ENCODE measurements at places on chromosomes 7 and 10. TPM values are rescaled to one million over a fixed set of nuclear protein-coding genes. Genes with fewer than 3 reads are reported as not detected.

Gene SPDYE18
- not detected for total RNA-seq

Gene NPC1L1
- 0.06 TPM for total RNA-seq

Gene FAM24A
- total RNA-seq: not detected

Gene HOGA1
- total RNA-seq: 1.7 TPM

Gene PSMC2
- total RNA-seq: 175 TPM

Gene CALHM1
- not detected for total RNA-seq

Gene ICA1
- 1.0 TPM for total RNA-seq

Gene TRPV5
- total RNA-seq: not detected

Gene TRIM74
- not detected for total RNA-seq

Gene FGL2
- not detected for total RNA-seq

Gene CYP17A1
- total RNA-seq: not detected

Gene SORCS3
- not detected for total RNA-seq

Gene CALHM3
- 0.31 TPM for total RNA-seq

Gene GRID1
- 0.41 TPM for total RNA-seq

Gene MOGAT3
- not detected for total RNA-seq

Gene KMT2C
- total RNA-seq: 8.2 TPM

Gene CXCL12
- not detected for total RNA-seq

Gene NPTX2
- 0.17 TPM for total RNA-seq

Gene ACSM6
- not detected for total RNA-seq

Gene NANOS1
- 2.8 TPM for total RNA-seq

Gene CHST15
- total RNA-seq: 9.4 TPM

Gene ZNF467
- 1.4 TPM for total RNA-seq

Gene DNAH11
- total RNA-seq: 0.21 TPM

Gene XPNPEP1
- 34.5 TPM for total RNA-seq

Gene CPA2
- total RNA-seq: not detected

Gene SPDYE5
- not detected for total RNA-seq

Gene RELN
- total RNA-seq: not detected

Gene RTKN2
- total RNA-seq: 1.2 TPM

Gene PDE6C
- not detected for total RNA-seq

Gene TMEM60
- 27.4 TPM for total RNA-seq

Gene HTR7
- 0.12 TPM for total RNA-seq

Gene FAM25G
- not detected for total RNA-seq

Gene MMP21
- total RNA-seq: not detected

Gene EN2
- total RNA-seq: 0.96 TPM

Gene PIP
- total RNA-seq: 0.71 TPM

Gene FKBP6
- not detected for total RNA-seq

Gene WEE2
- not detected for total RNA-seq

Measured in A549 treated with ZK216348 at 1 μM for 4 hours (cell line).